ENCODE measurements at places on chromosomes 13 and 19.

DNA sequence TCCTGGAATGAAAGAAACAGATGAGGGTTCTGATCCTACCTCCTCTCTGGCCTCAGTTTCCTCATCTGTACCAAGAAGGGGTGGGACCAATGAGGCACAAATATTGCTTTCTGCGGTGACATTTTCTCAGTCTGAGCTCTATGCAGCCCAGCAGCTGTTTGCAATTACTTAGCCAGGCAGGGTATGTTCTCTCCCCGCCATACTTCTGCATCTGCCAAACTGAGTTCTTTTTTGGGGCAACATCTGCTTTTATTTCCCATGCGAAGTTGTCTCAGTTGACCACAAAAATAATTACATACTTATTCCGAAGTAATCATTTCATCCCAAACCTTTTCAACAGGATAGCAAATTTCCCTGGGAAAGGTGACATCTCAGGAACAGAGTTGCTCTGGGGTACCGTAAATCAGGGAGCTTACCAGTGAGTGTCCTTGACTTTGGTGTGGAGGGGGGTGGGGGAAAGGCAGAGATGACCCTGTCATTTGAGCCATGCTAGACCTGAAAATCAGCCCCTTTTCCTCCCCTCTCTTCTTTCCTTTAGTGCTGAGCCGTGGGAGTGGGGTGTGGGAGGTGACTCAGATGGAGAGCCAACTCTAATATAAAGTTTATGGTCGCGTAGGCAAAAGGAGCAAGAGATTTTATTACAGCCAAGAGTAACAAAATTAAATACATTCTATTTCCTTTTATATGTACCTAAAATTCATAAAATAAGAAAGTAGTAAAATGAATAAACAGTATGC, 165.7 kb upstream of the KL start:
- DNase-seq: no peak

- no peak for DNase-seq
Measured at GRCh38 chr19:38661996-38662395, 14.5 kb downstream of the ACTN4 start.

DNA sequence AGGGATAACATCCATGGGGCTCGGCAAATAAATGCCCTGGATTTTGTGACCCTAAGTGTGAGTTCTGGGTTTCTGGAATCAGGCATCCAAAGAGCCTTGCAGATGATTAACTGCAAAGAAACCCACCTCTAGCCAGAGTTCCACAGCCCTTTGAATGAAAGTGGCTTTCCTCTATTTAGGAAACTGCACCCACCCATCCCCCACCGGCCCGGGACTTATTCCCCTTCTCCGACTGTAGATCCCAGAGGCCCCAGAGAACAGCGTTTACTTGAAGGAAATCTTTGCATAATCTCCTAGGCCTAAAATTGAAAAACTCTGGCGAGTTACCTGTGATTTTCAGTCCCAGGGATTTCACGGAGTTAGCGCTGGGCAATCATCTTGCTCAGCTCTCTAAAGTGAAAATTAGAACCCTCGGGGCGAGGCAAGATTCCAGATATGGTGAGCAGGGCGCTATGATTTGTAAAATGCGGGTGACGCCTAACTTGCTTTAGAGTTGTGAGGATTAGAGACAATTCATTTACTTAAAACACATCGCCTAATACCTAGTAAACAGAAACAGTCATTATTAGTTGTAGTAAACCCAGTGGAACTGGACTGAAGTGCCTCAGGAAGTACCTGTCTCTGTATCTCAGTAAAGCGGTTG, 9.4 kb downstream of the URAD start:
- no peak for DNase-seq

- no peak for DNase-seq
Measured at GRCh38 chr13:104953588-104953987, 1581.9 kb downstream of the EFNB2 start.

DNA sequence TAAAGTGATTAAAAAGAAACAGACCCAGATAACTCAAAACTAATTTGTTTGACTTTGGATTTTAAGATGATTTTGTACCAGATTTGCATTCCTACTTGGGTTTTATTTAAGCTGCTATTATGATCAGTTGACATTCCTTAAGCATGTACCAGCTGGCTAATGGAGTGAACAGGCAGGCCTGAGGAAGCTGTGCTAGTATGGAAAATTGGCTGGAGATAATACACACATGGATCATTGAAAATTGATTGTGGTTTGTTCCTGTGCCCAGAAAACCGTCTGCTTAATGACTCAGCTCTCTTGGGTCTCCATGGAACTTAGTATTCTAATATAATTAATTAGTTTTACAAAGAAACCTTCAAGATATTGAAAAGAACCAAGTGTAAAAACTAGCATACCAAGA, 22.6 kb downstream of the POLR1D start:
- DNase-seq: no peak

DNA sequence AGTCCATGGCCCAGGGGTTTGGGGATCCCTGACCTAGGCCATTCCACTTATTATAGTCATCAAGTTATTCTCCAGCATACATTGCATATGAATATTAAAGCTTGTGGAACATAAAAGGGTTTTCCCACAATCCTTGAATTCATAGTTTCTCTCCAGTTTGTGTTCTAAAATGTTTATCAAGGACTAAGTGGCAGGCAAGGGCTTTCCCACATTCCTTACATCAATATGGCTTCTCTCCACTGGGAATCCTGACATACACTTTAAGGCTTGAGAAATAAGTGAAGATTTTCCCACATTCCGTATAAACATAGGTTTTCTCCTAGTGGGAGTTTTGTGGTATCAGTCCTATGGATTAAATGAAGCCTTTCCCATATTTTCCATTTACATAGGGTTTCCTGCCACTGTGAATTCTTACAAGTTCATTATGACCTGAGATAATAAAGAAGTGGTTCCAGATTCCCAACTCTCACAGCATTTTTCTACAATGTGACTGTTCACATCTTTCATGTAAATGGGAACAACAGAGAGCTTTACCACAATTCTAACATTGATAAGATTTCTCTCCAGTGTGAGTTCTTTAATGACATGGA, 14.5 kb downstream of the ZNF426 start:
- DNase-seq: no peak

- DNase-seq: peak; percentile 86
Measured at GRCh38 chr19:16587833-16588823, 15.9 kb upstream of the SLC35E1 start.

- DNase-seq: no peak
Measured at GRCh38 chr19:6806488-6806887, 34.0 kb downstream of the VAV1 start.

DNA sequence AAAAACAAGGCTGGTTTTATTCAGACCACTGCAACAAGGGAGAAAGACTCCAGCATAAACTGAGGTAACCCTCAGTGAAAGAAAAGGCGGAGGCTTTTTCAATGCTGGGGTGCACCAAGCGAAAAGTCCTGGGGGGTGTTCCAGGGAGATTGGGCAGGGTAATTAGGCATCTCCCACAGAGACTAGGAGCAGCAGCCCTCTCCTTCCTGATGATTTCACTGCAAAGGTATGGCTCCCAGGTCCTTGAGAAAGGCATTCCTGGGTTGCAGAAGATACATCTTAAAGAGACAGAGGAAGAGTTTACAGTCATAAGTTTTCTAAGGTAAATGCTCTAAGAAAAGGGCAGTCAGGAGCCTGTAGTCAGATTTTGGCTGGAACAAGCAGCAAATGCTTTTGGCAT, 412.0 kb downstream of the FOXO1 start:
- no peak for DNase-seq

All from activated CD4-positive, alpha-beta memory T cell treated with anti-CD3 and anti-CD28 coated beads for 36 hours (primary cell).